ENCODE measurements at places on chromosomes 12 and 14.

DNA sequence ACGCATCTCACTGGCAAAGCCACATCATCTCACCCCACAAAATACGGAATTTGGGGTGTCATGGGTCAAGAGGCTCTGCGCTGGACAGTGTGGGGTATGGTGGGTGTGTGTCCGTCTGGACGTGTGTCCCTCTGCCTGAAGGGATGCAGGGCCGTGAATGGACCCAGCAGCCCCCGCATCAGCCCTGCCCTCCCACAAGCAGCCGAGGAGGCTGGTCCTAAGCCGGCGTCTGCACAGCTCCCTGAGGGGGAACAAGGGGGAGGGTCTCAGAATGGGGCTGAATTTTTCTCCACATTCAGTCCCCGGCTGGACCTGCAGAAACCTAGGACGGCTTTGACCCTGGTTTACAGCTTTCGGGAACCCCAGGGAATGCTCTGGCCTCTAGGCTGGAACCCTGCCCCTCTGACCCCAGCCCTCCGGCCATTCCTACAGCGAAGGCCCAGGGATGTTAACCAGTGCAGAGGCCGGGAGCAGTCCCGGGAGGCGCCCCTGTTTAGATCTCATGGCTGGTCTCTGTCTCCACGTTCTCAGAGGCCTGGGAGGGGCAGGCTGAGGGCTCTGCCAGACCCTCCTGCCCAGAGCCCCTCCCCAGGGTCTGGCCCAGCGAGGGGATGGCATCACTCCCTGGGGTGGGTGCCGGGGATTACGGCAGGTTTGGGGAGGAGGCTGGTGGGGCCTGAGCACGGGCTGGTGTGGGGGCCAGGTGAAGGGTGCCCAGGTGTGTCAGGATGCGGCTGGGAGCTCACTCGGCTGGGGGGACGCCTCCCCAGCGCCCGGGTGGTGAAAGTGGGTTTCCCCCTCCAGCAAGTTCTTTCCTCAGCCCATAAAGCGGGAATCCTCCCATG lies 156.5 kb upstream of the C14orf180 start:
- no peak for DNase-seq

- no peak for DNase-seq
Measured at GRCh38 chr14:25904446-25904845, 693.4 kb downstream of the NOVA1 start.

GRCh38 chr14:90577661-90578282 lies 180.9 kb downstream of the CALM1 start:
- no peak for DNase-seq

DNA sequence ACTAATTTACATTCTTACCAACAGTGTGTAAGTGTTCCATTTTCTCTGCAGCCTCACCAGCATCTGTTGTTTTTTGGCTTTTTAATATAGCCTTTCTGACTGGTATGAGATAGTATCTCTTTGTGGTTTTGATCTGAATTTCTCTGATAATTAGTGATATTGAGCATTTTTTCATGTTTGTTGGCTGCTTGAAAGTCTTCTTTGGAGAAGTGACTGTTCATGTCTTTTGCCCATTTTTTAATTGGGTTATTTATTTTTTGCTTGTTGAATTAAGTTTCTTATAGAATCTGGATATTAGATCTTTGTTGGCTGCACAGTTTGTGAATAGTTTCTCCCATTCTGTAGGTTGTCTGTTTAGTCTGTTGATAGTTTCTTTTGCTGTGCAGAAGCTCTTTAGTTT lies 48.0 kb upstream of the OR6J1 start:
- no peak for DNase-seq

GRCh38 chr14:42523666-42524065 lies 917.0 kb downstream of the LRFN5 start:
- DNase-seq = no peak

DNA sequence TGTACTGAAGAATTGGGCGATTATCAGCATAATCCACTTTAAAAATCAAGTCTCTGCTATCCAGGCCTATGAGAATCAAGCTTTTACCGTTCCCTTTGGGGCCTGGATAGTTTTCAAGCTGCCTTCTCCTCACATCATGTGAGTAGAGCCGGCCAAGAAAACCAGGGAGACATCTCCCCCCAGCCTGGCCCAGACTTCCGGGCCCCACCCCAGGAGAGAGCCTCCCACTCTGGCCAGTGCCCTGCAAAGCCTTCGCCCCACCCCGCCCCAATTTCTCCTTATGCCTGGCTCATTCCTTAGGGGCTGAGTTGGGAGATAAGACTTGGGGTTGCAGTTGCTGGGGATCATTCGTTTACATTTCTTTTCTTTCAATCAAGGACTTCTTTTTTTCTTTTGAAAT lies 1.4 kb upstream of the TMEM132C start:
- no peak for DNase-seq

DNA sequence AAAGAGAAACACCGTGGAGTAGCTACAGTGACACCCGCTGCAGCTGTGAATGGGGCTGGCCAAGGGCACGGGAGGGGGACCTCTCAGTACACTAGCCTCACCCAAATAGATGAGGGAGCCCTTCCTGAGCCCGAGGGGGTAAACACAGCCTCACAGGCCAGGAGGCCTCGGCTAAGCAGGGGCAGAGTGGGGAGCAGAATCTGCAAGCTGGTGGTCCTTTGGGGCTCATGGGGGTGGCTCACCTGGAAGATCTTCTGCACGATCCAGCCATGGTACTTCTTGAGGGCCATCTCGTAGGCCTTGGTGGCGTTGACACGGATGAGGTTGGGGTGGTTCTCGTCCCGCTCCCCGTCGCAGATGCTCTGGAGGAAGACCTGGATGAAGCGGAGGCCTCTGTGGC lies 22.2 kb upstream of the TRPV4 start:
- DNase-seq = no peak

GRCh38 chr12:14948672-14949071 lies 10.3 kb upstream of the ERP27 start:
- DNase-seq = peak; percentile 78

GRCh38 chr12:128823216-128823915 lies 392 bp downstream of the SLC15A4 start:
- peak; percentile 30 for DNase-seq

DNA sequence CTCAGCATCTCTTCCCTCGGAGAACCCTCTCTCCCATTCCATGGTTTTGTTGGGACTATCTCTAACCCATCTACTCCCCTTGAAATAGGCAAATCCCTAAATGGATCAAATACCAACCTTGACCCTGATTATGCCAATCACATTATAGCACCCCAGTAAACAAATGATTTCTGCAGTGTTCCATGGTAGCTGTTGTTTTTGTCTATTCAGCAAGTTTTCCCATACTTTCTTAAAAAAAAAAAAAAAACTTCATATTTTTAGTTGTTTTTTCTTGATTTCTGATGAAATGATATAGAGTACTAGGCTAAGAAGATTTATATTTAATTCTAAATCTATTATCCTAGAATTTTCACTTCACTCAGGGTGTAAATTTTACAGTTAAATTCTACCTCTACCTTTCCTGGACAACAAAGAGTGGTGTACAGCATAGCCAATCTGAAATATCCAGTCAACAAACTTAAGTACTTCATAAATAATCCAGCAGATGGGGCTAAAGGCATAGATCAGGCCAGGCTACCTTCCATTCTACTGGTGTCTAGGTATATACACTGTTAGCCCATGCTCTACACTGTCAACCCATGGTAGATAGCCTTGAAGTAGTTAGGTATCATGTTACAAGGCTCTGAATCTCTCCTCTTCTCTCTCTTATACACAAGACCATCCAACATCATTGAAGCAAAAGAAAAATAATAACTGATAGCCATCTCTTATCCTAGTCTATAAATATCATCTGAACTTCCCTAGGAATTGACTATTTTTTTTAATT lies 82.2 kb downstream of the PLEKHG7 start:
- peak; percentile 84 for DNase-seq

DNA sequence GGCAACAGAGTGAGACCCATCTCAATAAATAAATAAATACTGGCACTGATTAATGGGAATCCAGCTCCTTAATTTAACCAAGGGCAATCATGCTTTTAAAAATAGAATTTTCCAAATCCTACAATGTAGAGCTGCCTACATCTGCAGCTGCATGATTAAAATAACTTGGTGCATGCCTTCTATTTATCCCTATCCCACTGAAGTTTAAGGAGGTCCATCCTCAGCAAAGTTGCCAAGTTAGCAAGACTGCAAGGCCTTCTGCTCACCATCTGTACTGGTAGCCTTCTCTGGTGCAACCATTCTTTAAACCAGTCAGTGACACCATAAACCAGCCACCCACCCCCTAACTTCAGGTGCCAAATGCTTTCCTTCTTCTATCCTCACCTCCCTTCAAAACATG lies 226.1 kb downstream of the ITPR2 start:
- no peak for DNase-seq

- no peak for DNase-seq
Measured at GRCh38 chr12:5923751-5924150, 21.3 kb downstream of the ANO2 start.

GRCh38 chr12:82666830-82667229 lies 19.9 kb upstream of the TMTC2 start:
- no peak for DNase-seq

GRCh38 chr12:54926246-54926645 lies 58.3 kb downstream of the TESPA1 start:
- DNase-seq = no peak

GRCh38 chr12:80262346-80262745 lies 163.0 kb downstream of the OTOGL start:
- peak; percentile 54 for DNase-seq

DNA sequence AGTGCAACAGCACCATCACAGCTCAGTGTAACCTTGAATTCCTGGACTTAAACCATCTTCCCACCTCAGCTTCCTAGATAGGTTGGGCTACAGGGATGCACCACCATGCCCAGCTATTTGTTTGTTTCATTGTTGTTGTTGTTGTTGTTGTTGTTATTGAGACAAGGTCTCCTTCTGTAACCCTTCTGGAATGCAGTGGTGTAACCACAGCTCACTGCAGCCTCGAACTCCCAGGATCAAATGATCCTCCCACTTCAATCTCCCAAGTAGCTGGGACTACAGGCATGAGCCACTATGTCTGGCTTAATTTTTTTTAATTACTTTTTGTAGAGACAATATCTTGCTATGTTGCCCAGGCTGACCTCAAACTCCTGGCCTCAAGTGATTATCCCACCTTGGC lies 1.2 kb upstream of the NEMP1 start:
- no peak for DNase-seq

GRCh38 chr12:117367006-117367638 lies 5.7 kb upstream of the NOS1 start:
- peak; percentile 51 for DNase-seq

DNA sequence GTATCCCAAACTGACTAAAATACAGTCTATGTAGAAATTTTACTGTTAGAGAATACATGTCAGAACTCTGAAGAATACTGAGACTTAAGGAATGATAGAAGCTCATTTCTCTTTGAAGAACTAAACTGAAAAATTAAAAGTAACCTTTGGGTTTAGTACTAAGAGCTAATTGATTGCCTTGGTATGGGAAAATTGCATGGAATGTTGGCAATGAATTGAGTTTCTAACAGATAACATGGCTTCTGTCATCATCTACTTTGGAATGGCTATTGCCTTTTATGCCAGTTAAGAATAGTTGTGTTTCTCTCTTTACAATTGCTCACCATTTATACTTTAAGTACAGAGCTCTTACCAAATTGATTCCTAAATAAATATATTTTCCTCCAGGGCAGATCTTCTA lies 308.8 kb upstream of the SYT1 start:
- DNase-seq = no peak

DNA sequence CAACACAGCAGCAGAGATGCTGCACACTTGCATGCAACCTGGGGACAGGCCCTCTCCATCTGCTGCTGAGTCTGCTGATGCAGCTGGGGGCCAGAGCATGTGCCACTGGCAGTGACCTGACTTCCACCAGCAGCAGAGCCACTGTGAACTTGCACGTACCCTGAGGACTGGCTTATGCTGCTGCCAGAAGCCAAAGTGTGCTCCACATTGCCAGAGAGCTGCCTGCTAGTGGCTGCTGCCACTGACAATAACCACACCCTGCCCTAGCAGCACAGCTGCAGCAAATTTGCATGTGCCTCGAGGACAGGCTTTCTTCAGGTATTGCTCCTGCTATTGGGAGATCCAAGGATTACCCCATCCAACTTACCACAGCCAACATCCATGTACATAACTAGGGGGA lies 4.5 kb upstream of the PRR4 start:
- no peak for DNase-seq

- no peak for DNase-seq
Measured at GRCh38 chr12:125487336-125487735, 422.1 kb downstream of the AACS start.

DNA sequence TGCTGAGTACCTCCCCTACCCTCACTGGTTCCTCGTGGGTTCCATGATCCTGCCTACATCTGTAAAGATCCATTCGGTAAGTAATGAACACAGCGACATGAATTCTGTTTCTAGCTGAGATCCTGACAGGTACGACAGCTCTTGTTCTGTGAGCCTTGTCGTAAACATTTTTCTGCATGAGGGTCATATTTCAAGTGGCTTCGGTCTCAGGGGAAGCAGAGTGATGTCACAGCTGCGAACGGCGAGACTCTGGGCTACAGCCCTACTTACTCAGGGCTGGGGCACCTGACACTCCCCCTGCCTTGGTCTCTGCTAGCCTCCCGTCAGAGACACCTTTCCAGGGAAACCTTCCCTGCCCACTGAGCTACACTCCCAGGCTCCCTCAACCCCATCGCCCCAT lies 85.8 kb downstream of the RBM19 start:
- DNase-seq = no peak
